ENCODE measurements at places on chromosomes 3 and 15. TPM values are rescaled to one million over a fixed set of nuclear protein-coding genes. Genes with fewer than 3 reads are reported as not detected.

DNA sequence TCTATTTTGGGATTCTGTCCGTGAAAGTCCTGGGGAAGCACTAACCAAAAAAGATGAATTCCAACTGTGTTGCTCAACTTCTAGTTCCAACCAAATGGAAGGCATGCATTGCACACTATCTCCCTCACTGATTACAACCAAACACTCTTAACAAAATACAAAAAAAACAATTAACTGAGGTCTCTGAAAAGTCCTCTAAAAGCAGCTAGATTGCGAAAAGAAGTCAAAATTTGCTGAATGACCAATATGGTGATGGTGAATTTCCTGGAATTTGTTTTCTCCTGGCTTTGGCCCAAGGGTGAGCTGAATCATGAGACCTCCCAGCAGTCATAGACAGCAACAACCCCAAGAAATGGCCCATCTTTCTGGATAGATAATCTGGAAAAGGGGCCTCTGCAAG is 28.3 kb downstream of the CYP19A1 start:
- DNase-seq: no peak

MAGI1 gene
- 45.3 TPM for total RNA-seq

- DNase-seq: no peak
Observed at GRCh38 chr3:66472313-66473134, 28.3 kb downstream of the LRIG1 start.

DNA sequence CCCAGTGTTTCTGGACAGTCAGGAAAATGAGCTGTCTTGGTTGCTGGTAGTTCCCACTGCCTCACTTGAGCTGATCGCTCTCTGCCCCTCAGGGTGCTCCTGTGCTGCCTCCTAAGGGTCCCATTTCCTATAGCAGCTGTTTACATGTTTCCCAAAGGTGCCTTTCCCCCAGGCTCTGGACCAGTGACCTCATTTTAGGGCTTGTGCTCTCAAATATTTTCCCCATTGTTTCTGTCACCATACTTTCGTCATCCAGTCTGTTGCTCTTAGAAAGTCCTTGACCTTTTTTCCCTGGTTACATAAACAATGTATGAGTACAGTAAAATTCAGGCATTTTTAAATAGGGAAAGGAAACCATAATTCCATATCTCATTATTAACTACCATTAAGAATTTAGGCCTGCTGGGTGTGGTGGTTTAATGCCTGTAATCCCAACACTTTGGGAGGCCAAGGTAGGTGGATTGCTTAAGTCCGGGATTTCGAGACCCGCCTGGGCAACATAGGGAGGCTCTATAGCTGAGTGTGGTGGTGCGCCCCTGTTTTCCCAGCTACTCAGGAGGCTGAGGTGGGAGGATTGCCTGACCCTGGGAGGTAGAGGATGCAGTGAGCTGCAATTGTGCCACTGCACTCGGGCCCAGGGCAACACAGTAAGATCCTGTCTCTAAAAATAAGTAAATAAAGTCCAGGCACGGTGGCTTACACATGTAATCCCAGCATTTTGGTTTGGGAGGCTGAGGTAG is 11.7 kb downstream of the RAD54L2 start:
- no peak for DNase-seq

DNA sequence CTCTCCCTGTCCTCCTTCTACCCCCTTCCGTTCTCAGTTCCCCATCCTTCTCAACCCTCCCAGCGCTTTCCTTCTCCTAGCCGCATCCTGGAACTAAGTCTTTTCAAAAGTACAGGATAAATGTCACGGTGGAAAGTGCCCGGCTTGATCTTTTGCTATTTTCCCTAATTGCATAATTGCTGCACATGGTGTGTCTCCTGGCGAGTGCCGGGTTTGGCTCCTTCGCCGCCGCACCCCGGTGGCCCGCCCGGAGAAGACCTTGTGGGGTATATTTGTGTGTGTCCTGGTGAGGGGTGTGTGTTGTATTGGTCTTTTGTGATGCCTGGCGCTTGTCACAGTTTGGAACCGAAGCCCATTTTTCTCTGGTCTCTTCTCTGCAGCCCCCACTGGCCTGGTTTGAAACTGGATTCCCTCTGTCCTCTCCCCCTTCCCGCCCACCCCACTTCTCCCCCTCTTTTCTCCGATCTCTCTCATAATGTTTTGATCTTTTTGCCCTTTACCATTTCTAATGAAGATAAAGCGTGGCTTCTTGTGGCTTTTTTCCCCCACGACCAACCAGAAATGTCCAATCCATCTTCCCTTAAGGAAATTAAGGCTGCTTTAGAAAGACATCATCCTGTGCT is 692 bp downstream of the UBE2E2 start:
- peak; percentile 36 for DNase-seq

- no peak for DNase-seq
Observed at GRCh38 chr3:10815487-10815886, 541 bp upstream of the SLC6A11 start.

MKRN2 gene
- total RNA-seq: 27.0 TPM

GRCh38 chr3:165336786-165337185 is 140.6 kb upstream of the SLITRK3 start:
- no peak for DNase-seq

- DNase-seq: no peak
Observed at GRCh38 chr3:52195291-52195597, 2.7 kb upstream of the ALAS1 start.

STARD9 gene
- 41.8 TPM for total RNA-seq

CSTA gene
- total RNA-seq: 63.8 TPM

GRCh38 chr3:171090321-171090720 is 63.8 kb upstream of the SLC2A2 start:
- no peak for DNase-seq

SENP8 gene
- total RNA-seq: 1.7 TPM

SERPINI2 gene
- not detected for total RNA-seq

- DNase-seq: no peak
Observed at GRCh38 chr15:91849749-91850161, 3.8 kb upstream of the SLCO3A1 start.

RAB6B gene
- total RNA-seq: 1.8 TPM

- DNase-seq: no peak
Observed at GRCh38 chr3:4831580-4831950, 147.7 kb upstream of the BHLHE40 start.

DNA sequence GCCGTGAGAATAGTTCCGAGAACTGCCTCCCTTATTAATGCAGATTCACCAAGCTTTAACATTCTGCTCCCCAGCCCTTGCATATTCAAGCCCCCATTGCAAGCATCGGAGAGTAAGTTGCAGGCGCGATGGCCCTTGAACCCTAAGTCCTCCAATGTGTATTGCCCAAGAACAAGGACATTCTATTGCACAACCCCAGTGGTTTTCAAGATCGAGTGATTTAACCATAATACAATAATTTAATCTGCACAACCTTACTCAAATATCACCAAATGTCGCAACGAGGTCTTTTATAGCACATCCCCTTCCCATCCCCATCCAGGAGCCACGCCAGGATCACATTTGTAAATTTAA is 21.7 kb upstream of the PLXND1 start:
- DNase-seq: no peak

DNA sequence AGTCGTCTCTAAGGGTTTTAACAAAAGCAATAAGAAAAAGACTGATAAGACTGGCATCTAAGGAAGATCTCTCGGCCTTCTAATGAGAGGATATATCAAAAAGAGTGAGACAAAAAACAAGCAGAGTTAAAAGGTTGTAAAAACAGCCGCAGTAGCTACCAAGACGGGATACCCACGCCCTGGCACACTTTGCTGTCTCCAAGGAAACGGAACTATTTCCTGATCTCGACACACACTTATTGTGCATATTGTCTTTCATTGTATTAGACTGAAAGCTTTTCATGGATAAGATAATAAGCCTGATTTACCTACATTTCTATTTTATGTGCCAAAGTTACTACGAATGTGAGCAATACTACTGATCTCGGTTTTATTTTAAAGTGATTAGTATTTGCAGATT is 161.5 kb upstream of the MCTP2 start:
- DNase-seq: no peak

GRCh38 chr3:13140596-13140995 is 67.4 kb upstream of the IQSEC1 start:
- DNase-seq: no peak

- no peak for DNase-seq
Observed at GRCh38 chr3:154428286-154429206, 1.4 kb downstream of the GPR149 start.
